Hippocampal formation (tissue), 2 donors: ENCODE measurements at places on chromosomes 16 and 17.

- DNase-seq = no peak
Measured at GRCh38 chr17:44915321-44915726, at the start of gene GFAP. Gene GFAP (minus strand): TSS chr17:44915500. CDS start chr17:44915486, 14 bp downstream.

DNA sequence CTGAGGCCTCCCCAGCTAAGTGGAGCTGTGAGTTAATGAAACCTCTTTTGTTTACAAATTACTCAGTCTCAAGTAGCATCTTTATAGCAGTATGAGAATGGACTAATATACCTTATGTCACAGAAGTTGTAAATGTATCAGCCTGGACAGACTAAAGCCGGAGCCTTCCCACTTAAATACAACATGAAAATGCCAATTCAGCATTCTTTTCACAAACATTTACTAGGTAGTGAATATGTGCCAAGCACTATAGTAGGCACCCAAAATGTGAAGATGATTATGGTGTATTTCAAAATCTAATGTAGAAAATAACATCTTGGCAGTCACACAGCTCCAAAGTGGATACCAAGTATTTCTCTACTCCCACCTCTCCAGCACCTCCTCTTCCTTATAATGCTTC lies 693.0 kb downstream of the KCNJ2 start:
- no peak for DNase-seq

DNA sequence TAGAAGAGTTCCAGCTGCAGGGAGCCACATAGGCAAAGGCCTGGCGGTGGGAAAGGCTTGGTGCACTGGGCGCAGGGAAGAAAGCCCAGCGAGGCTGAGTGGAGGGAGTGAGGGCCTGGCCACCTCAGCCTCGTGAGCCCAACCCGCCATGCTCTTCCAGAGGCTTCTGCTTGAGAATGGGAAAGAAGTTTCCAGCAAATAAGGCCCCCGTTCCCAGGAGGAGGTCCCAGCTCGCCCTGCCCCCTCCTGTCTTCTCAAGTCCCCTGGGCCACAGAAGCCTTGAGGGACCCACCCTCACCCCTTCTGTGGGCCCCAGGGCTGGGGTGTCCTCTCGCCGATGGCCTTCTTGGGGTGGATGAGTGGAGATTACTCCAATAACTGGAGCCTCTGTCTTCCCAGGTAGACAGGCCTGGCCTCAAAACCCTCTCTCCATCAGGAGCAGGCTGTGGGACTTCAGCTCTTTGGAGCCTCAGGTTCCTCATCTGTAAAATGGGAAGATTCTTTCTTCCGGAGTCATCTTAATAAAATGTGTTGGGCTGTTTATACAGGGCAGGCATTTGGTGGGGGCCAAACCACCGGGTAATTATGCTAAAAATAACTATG lies 933 bp upstream of the SNN start:
- no peak for DNase-seq

DNA sequence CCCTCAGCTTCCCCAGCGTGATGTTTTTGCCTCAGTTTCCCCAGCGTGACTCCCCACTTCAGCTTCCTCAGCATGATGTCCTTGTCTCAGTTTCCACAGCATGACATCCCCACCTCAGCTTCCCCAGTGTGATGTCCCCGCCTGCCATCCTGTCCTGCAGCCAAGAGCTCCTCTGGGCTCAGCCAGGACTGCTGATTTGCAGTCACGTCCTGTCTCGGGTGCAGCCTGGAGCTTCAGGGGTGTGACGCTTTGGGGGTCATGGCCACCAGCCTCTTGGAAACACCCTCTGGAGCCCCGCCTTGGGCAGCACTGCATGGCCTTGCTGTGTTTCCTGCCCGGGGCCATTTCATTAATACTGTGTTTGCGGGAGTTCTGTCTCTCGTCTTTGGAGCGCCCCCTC lies 16.5 kb upstream of the NUDT16L1 start:
- DNase-seq = no peak

DNA sequence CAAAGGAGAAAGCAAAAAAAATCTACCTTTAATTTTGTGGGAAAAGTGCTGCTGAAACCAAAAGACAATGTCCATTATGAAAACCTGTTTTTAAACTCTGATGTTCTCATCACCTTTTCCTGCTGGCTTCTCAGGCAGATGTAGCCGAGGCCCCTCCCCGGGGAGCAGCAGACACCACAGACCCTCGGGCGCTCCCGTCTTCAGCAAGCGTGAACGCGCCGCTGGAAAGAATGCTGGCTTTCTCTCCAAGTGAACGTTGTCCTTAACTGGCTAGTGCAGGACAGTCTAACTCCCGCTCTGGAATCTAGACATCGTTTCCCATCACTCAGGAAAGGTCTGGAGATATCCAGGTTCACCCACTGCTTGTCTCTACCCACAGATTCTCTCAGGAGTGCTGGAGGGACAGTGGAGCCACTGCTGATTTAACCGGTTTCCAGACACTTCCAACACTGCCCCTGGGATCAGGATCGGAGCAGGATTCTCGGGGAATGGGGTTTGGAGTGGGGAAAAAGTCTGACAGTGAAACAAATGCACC lies 211.2 kb downstream of the RBFOX3 start:
- DNase-seq = no peak

GRCh38 chr17:45277992-45278391 lies 16.1 kb upstream of the SPATA32 start:
- DNase-seq = no peak

- DNase-seq = no peak
Measured at GRCh38 chr16:85480727-85481101, 132.4 kb upstream of the GSE1 start.

GRCh38 chr17:177762-178161 lies 3.7 kb downstream of the DOC2B start:
- DNase-seq = no peak

GRCh38 chr16:76565542-76565941 lies 288.3 kb downstream of the CNTNAP4 start:
- DNase-seq = no peak

DNA sequence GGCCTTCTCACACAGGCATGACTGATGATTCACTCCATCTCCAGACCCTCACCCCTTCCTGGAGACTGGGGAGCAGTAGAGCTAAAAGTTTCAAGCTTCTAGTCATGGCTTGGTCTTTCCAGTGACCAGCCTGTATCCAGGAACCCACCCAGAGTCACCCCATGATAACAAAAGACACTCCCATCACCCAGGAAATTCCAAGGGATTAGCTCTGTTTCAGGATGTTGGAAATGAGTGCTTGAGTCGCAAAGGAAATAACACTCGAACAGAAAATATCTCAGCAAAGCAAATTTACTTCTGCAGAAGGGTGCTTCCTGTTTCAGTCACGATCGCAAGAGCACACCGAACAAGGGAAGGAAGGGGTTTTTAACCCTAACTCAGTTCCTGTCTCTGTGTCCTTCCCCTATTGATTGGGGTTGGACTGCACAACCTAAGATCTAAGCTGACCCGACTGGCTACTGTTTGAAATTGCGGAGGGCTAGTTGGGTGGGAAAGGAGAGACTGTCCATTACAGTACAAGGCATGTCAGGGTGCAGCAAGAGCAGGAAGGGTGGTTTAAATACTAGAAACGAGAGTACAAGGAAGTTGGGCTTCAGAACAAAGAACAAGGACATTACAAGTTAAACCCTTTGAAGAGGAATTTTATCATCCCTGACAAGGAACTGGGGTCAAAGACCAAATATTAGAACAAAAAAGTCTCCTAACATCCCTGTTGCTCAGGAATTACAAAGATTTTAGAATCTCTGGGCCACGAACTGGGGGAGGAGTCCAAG lies 224.4 kb upstream of the CACNG5 start:
- no peak for DNase-seq

DNA sequence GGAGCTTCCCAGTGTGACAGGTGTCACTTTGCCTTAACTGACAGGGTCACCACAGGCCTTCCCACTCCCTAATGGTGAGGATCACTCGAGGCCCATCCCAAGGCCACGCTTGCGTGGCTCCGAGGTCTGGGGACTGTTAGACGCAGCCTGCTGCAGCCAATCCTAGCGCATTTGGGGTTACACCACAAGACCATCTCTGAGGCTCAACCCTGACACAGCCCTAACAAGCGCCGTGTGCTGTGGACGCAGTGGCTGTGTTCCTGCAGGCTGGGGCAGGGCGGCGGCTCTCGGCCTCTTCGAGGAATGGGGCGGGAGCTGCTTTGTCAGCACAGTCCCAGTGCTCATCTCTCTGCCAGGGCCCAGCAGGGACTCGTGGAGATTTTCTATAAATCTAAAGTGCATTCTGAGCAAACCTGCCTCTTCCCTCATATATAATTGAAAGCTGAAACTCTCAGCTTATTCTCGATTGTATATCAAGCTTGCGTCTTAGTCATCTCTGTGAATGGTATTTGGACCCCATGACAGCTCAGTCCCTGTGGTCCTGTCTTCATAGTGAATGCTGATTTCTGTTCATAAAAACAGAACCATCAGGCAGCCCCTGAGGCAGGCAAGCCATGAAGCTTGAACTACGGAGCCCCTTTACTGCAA lies 65.8 kb upstream of the CHMP6 start:
- DNase-seq = no peak

DNA sequence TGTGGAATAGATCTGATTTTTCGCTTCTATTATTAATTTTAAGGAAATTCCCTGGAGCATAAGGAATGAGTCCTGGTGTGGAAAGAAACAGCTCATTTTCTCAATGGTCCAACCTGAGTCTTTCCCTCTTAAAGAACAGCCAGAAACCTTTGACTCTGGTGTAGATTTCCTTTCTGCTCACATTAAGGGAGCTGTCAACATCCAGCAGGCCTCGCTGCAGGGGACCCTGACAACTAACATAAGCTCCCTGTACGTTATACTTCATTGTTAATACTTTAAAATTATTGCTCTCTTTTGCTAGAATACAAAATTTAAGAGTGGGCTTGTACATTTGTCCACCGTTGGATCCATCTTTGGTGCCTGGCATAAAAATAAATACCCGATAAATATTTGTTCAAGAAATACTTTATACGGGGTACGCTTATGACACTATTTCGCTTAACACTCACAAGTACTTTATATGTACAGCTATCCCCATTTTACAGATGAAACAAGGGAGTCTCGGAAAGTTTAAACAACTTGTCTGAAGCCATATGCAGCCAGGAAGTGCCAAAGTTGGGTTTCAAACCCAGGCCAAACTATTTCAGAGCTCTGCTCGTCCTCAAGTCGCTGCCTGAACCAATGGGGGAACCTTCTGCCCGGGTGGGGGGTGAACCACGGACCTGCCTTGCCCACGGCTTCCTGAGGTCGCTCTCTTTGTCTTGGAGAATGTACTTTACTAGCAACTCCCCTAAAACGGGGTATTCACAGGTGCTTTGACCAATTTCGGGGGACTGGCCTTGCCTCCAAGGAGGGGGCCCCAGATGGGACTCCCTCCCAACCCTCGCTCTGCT lies 611 bp downstream of the SMARCE1 start:
- no peak for DNase-seq

- no peak for DNase-seq
Measured at GRCh38 chr16:83940119-83940518, 12.9 kb upstream of the OSGIN1 start.

GRCh38 chr17:17795296-17795695 lies 41.5 kb downstream of the SREBF1 start:
- no peak for DNase-seq

- no peak for DNase-seq
Measured at GRCh38 chr16:66036184-66036583, 330.3 kb upstream of the CDH5 start.

GRCh38 chr16:651844-652243 lies 2.7 kb downstream of the WDR90 start:
- no peak for DNase-seq

DNA sequence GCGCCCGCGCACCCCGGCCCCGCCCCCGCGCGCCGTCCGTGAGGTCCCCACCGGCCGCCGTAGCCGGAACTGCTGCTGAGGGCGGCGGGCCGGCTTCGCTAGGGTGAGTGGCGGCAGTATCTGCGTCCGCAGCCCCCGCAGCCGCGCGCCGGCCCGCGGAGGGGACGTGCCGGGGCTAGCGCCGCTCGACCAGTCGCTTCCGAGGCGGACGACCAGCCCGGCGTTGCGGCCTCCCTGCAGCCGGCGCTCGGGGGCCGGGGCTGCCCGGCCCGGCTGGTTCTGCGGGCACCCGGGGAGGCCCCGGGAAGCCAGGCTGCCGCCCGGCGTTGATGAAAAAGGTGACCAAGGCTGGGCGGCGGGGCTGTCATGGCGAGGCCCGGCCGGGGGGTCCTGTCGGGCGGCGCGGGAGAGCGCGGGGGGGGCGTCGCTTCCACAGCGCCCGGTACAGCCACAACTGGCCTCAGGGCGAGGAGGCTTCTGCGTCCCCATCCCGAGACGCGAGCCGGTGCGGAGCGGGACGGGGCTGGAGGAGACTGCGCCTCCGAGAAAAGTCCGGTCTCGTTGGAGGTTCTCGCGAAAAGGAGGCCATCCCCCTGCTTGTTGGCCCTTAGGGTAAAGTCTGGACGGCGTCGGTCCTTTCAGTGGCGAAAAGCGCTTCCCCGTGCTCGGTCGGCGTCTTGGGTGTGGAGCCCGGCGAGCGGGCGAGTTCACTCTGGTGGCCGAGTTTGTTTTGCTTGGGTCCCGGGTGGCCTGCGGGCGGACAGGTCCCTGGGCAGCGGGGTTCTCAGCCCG lies at the start of gene CRAMP1:
CRAMP1 (plus strand) TSS at position 41 of the 792 bp plus-strand sequence. CDS start 2,280 bp downstream, outside the sequence.
- no peak for DNase-seq

GRCh38 chr16:68233085-68233834 lies 2.7 kb downstream of the ESRP2 start:
- DNase-seq = no peak

GRCh38 chr16:4701791-4702465 lies 8.6 kb downstream of the NUDT16L1 start:
- DNase-seq = no peak

- no peak for DNase-seq
Measured at GRCh38 chr17:68693896-68694295, 92.7 kb upstream of the FAM20A start.

- DNase-seq = no peak
Measured at GRCh38 chr16:85667261-85667660, 21.5 kb downstream of the GINS2 start.

GRCh38 chr16:30588651-30589050 lies 3.2 kb upstream of the ZNF785 start:
- no peak for DNase-seq

GRCh38 chr17:41777157-41777573 lies 9.3 kb downstream of the JUP start:
- no peak for DNase-seq

GRCh38 chr16:74611721-74612120 lies 4.8 kb upstream of the GLG1 start:
- DNase-seq = no peak

GRCh38 chr16:73062743-73063733 lies 15.1 kb upstream of the ZFHX3 start:
- DNase-seq = no peak

GRCh38 chr17:82105882-82106687 lies 8.0 kb upstream of the FASN start:
- no peak for DNase-seq

DNA sequence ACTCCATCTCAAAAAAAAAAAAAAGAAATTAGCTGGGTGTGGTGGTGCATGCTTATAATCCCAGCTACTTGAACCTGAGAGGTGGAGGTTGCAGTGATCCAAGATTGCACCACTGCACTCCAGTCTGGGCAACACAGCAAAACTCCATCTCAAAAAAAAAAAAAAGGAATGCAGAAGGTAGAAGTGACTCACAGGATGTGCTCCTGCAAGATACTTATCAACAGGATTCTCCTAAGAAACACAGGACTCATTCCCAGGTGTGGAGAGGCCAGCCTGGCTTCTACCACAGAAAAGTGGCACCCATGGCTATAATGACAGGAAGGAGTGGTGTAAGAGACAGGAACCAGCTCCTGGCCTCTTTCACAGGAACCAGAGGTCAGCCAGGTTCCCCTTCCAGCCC lies 13.8 kb downstream of the ELMO3 start:
- no peak for DNase-seq

GRCh38 chr17:76968707-76969597 lies 100.7 kb downstream of the MGAT5B start:
- no peak for DNase-seq

- no peak for DNase-seq
Measured at GRCh38 chr17:82655523-82655922, 7.3 kb upstream of the WDR45B start.

GRCh38 chr16:31177136-31177535 lies 2.8 kb upstream of the FUS start:
- no peak for DNase-seq
